ENCODE measurements at places on chromosomes 12 and 14. TPM values are rescaled to one million over a fixed set of nuclear protein-coding genes. Genes with fewer than 3 reads are reported as not detected.

Gene CLEC6A
- total RNA-seq = not detected

GRCh38 chr14:76654573-76655108 lies 106.6 kb upstream of the VASH1 start:
- H3K27me3 ChIP-seq = no peaks in the 10 kb centered on the region
- H3K4me1 ChIP-seq = no peaks in the 10 kb centered on the region
- H3K36me3 ChIP-seq = no peaks in the 10 kb centered on the region
- no peak overlapping the region for H3K4me3 ChIP-seq

DNA sequence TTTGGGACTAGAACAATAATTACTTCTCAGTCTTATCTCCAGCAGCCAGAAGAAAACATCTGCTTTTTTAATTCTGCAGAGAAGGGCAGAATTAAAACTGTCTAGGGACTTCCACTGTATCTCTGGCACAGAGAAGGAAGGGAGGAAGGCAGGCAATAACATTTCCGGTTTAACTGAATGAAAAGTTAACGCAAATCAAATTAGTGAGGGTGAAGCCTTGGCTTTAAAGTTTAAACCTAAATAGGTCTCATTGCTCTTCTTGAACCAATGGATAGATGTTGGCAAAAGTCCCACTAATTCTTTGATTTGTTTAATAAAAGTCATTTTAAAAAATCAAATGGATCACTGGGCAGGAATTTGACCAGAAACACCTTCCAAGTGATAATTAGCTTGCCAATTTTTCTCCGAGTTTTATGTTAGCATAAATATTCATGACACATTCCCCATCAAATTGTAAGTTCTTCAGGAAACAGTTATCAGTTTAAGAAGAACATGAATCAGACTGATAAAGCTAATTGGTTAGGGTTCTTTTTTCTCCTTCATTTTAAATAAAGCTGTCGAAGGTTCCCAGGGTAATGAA lies 181.9 kb downstream of the SLC15A5 start:
- H3K36me3 ChIP-seq = no peaks in the 10 kb centered on the region
- no peak for DNase-seq
- no peaks in the 10 kb centered on the region for H3K27me3 ChIP-seq
- no peaks in the 10 kb centered on the region for H3K4me1 ChIP-seq
- H3K4me3 ChIP-seq = no peak overlapping the region
- no peak overlapping the region for H3K27ac ChIP-seq

DNA sequence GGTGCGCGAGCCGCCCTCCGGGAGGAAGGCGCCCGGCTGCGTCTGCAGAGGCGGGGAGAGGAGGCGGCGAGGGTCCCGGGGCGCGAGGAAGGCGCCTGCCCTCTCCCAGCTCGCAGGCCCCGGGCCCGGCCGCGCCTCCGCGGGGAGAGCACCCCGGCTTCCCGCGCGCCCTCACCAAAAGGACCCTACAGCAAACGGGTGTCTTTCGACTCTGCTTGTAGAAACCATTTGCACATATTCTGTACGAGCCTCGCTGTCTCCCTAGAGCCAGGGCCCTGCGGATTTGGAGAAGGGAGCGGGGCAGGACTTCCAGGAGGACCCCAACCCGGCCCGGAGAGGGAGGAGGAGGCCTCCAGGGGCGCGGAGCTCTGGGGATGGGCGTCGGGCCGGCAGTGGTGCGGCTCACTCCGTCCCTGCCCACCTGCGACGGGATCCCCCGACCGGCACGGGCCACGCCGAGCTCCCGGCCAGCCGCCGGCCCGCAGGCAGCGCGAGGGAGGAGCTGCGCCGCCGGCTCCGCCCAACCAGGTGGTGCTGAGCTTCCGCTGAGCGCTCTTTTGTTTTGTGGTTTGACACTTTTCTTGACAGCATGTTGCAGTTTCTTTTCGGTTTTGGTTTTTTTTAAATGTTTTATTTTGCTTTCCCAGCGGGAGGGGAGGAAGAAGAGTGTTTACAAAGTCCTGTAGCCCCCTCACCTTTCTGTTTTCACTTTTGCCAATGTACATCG lies 103.3 kb upstream of the FKBP4 start:
- peak; percentile 43 for DNase-seq
- H3K27ac ChIP-seq = no peak overlapping the region
- H3K36me3 ChIP-seq = no peaks in the 10 kb centered on the region

DNA sequence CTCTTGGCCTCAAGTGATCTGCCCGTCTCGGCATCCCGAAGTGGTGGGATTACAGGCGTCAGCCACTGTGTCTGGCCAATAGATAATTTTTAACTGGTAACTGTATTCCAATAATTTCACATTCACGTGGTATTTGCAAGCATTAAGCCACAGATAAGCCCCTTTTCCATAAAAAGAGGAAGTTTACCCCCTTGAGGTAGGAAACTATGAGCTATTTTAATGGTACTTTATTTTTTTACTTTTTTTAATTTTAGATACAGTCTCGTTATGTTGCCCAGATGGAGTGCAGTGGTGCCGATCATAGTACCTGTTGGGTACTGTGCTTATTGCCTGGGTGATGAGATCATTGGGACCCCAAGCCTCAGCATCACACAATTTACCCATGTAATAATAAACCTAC lies 42.9 kb upstream of the AP4S1 start:
- no peak for DNase-seq
- H3K4me1 ChIP-seq = no peaks in the 10 kb centered on the region
- no peaks in the 10 kb centered on the region for H3K36me3 ChIP-seq
- H3K27me3 ChIP-seq = no peaks in the 10 kb centered on the region

GRCh38 chr12:22480016-22480415 lies 64.3 kb downstream of the C2CD5 start:
- no peak overlapping the region for H3K4me3 ChIP-seq
- peaks cover 5% of the 10 kb centered on the region for H3K36me3 ChIP-seq
- H3K27ac ChIP-seq = no peak overlapping the region
- no peak for DNase-seq
- no peaks in the 10 kb centered on the region for H3K4me1 ChIP-seq

GRCh38 chr14:88698651-88699050 lies 94.1 kb downstream of the EML5 start:
- H3K36me3 ChIP-seq = no peaks in the 10 kb centered on the region
- H3K4me1 ChIP-seq = no peaks in the 10 kb centered on the region
- no peak overlapping the region for H3K27ac ChIP-seq

DNA sequence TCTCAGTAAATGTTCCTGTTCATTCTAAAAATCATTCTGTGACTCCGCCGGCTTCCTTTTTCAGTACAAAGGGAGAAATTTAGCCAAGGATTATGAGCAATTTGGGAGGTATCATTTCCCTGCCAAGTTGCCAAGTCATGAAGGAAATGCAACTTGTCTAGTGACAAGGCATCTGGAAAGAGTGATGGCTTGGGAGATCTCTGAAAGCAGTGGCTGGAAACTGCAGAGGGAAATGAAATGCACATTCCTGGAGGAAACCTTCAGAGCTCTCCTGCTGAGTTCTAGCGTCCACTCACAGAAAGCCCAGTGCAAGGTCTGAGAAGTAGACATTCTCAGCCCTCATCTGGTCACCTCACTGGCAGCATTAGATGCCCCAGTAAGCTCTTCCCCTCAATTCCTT lies 91.7 kb downstream of the GALC start:
- no peaks in the 10 kb centered on the region for H3K4me1 ChIP-seq
- H3K27ac ChIP-seq = no peak overlapping the region
- H3K36me3 ChIP-seq = no peaks in the 10 kb centered on the region
- H3K27me3 ChIP-seq = no peaks in the 10 kb centered on the region
- no peak for DNase-seq
- H3K4me3 ChIP-seq = no peak overlapping the region

DNA sequence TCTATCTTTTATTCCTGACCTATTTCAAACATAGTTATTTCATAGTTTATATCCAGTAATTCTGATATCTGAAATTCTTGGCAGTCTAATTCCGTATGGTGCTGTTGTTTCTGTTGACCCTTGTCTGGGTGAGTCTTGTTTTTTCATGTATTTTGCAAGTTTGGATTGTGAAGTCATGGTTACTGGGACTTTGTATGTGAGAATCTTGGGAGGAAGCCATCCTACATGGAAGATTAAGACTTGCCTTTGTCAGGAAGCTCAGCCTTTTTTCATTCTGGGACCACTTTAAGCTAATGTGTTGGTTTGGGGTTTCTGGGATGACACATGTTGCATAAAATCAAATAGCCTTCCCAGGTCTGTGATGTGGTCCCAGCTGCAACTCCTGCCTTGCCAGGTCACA lies 191.6 kb upstream of the E2F7 start:
- no peaks in the 10 kb centered on the region for H3K36me3 ChIP-seq
- no peak overlapping the region for H3K27ac ChIP-seq
- H3K27me3 ChIP-seq = no peaks in the 10 kb centered on the region
- no peaks in the 10 kb centered on the region for H3K4me1 ChIP-seq

- H3K4me1 ChIP-seq = no peaks in the 10 kb centered on the region
- H3K27ac ChIP-seq = no peak overlapping the region
- no peaks in the 10 kb centered on the region for H3K27me3 ChIP-seq
- no peak for DNase-seq
- no peaks in the 10 kb centered on the region for H3K36me3 ChIP-seq
These were observed 16.3 kb downstream of the ASB2 start for GRCh38 chr14:93960108-93960475.

Data from breast epithelium (tissue), 4 donors.